ENCODE measurements at places on chromosomes 1 and 21. TPM values are rescaled to one million over a fixed set of nuclear protein-coding genes. Genes with fewer than 3 reads are reported as not detected.

DNA sequence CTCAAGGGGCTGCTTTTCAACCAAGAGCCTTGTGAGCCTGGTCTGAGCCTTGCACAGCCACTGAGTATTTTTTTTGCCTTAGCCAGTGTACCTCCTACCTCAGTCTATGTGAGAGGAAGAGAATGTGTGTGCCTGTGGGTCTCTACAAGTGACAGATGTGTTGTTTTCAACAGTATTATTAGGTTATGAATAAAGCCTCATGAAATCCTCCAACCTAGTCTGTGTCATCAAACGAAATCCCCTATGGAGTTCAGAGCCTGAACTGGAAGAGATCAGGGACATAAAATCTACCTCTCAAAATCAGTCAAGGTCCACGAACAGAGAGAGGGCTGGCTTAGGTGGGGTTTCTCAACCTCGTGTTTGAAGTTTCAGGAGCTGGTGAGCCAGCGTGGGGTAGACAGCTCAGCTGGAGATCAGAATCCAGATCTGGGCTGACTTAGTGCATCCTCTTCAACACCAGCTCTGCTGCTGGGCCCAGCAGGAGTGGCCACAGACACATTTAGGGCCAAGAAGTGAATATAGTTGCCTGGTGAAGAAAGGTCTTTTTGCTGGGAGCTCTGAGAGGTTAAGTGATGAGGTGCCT lies 8.2 kb downstream of the XKR8 start:
- no peak for DNase-seq

The LIN28A gene
- not detected for total RNA-seq

The CYYR1 gene
- 27.5 TPM for total RNA-seq

DNA sequence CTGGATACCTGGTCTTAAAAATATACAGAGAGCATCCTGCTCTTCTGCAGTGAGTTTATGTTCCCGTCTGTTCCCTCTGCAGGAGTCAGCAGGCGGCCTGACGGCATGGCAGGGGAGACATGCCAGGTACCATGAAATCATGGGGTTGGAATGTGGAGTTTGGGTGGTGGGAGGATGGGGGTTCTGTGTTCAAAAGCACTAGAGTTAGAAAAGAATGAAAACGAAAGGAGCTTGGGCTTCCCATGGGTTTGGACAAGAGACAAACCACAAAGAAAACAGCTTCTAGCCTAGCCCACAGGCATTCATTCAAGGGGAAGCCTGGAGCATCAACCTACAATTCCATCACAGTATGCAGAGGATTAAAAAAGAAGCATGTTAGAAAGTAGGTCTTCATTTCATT lies 59.9 kb downstream of the WARS2 start:
- DNase-seq = no peak

DNA sequence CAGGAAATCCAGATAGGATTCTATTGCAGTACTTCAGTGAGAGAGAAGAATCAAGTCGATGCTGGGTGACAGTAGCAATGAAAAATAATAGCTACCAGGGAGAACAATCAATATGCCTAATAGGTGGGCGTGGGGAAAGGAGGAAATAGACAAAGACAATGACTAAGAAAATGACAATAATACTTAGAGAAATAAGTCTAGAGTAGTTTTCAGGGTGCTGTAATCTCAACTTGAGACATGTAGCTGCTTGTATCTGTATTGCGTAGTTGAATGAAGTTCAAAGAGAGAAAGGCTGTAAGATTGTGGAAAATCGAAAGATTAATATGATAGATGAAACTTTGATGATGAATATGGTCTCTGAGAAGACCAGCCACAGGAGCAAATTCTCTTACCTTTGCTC lies 2.6 kb downstream of the STXBP3 start:
- no peak for DNase-seq

GRCh38 chr1:192225703-192226102 lies 67.4 kb downstream of the RGS18 start:
- no peak for DNase-seq

GRCh38 chr1:155070721-155071569 lies 7.4 kb downstream of the EFNA4 start:
- peak; percentile 89 for DNase-seq

The OLFML3 gene
- 10.8 TPM for total RNA-seq

GRCh38 chr1:165383067-165383466 lies 26.6 kb upstream of the LMX1A start:
- DNase-seq = peak; percentile 57

The TRPM2 gene
- total RNA-seq = 1.5 TPM

DNA sequence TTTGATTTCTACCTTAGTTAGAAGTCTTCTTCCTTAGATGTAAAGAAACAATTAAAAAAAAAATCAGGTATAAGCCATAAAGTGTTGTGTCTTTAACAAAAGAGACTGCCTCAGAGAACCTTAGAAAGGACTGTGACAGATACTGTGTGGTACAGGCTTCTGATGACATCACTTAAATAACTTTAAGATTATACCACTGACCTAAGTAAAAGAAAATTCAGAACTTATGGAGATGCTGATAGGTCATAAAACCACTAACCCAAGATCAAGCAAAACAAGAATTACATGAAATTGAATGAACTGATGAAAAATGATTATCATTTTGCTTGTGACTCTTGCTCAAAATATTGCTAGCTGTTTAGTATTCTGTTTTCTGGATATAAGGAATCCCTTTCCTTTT lies 220.8 kb downstream of the NRIP1 start:
- DNase-seq = no peak

The TFF1 gene
- not detected for total RNA-seq

The NPHS2 gene
- not detected for total RNA-seq

The ADAMTS5 gene
- total RNA-seq = 3.0 TPM

- no peak for DNase-seq
These were observed 115.6 kb downstream of the CCDC185 start for GRCh38 chr1:223508796-223509195.

The EDN2 gene
- total RNA-seq = 0.27 TPM

The NR1I3 gene
- total RNA-seq = not detected

The SIPA1L2 gene
- 127 TPM for total RNA-seq

DNA sequence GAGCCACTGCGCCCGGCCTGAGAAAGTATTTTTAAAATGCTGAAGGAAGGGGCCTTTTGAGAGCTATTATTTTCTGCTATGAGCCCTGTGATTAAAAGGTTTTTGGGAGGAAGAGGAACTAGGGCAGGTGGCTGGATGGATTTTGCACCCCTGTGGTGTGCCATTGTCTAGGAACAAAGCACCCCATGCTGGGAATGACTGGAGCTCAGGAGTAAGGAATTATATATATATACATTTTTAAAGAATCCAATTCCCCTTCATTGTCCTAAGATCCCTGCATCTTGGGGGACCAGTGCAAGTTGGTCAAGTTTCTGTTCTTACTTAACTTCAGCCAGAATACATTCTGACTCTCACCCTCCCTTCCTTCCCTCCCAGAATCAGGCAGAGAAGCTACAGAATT lies 91.6 kb downstream of the ZNF648 start:
- no peak for DNase-seq

GRCh38 chr1:85707990-85708828 lies at the start of gene ZNHIT6:
Gene ZNHIT6, minus strand, starts transcription at chr1:85708433. Its CDS starts 149 bp downstream, at chr1:85708284.
- DNase-seq = peak; percentile 89

The TDRD10 gene
- 1.9 TPM for total RNA-seq

DNA sequence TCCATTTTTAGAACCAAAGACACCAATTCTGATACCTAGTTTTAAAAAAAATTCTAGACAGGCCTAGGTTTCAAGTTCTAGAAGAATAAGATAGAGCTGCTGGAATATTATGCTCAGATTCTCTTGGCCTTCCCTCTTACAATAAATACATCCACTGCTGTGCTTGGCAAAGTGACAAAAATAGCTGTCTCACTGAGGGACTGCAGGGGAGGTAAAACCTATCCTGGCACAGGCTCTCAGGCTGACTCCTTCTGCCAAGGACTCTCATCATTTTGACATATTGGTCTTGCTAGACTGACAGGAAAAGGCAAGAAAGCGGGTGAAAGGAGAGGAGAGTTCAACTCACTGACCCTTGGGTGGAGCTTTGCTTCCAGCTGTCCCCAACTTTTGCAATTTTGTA lies 197.0 kb upstream of the LHX8 start:
- DNase-seq = no peak

DNA sequence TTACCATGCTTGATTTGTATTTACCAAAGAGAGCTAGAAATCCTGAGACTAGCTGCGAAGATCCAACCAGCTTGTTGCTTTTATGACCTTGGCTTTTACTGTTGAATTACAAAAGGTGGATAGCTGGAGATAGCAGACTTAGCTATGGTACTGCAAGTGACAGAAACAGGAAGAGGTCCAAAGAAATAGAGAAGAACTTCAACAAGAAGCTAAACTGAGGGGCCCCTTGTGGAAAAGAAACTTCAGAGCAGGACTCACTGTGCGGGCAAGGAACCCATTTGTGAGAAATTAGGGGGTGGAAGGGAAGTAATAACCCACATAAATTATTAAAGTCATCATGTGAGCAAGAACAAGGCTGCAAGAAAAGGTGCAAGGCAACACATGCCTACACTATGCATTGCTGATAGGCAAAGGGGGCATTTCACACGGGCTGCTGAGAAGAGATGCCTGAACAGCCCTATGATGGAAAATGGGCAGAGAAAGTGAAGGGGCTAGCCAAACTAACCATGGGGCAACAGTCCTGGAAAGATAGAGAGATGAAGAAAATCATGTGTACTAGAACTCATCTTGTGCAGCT lies 116.6 kb upstream of the PRDX6 start:
- no peak for DNase-seq

DNA sequence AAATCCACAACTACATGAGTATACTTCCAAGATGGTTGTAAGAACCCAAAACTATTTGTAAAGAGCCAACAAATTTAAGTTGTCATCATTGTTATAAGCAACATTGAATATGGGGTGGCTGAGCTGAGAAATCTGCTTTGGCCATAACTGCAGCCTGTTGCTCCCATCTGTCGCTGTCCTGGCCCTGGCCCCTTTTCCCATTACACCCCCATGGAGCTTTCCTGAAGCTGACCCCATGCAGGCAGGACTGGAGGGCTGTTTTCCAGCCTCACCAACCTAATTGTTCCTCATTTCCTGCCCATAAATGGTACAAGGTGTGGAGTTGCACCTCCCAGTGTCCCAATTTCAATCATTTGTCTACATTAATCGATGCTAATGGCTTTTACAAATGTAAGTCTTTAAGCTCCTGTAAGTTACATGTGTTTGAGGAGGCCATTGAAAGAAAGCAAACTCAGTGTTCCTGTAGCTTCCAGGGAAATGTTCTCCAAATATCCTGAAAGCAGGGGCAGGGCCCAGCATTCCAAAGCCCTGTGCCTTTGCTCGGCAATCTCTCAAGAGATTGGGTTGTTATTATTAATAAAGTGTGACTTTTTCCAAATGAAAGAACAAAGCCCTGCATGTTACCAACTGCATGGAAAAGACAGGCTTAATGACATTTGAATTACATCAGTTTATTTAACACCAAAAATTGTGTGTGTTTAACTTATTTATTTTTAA lies 545.9 kb downstream of the PLPP3 start:
- DNase-seq = no peak
